ENCODE measurements at places on chromosomes 1 and 21.
A peak's percentile ranks its signal among the peaks of the same experiment; 100 is the strongest.

- peak; percentile 77 for DNase-seq
Observed at GRCh38 chr1:50969611-50970508, at the start of gene CDKN2C. TSS of gene CDKN2C (plus strand) at chr1:50970245. CDS start at chr1:50970369, 124 bp downstream.

DNA sequence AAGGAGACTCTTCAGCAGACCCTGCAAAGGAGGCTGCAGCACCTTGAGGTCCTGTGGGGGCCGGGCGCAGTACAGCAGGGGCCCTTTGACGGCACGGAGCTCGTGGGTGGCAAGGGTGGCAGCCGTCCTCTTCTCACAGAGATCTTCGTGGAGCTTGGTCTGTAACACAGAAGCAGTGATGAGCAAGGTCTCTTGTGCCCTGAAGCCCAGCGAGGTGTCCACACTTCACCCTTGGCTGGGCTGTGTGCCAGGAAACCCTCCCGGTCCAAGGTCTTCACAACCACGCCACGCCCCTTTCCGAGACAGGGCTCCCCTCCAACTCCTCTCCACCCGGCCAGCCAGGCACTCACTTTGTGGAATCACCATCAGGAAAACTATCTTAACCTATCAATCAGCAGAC is 11.3 kb downstream of the LRRC47 start:
- no peak for DNase-seq

DNA sequence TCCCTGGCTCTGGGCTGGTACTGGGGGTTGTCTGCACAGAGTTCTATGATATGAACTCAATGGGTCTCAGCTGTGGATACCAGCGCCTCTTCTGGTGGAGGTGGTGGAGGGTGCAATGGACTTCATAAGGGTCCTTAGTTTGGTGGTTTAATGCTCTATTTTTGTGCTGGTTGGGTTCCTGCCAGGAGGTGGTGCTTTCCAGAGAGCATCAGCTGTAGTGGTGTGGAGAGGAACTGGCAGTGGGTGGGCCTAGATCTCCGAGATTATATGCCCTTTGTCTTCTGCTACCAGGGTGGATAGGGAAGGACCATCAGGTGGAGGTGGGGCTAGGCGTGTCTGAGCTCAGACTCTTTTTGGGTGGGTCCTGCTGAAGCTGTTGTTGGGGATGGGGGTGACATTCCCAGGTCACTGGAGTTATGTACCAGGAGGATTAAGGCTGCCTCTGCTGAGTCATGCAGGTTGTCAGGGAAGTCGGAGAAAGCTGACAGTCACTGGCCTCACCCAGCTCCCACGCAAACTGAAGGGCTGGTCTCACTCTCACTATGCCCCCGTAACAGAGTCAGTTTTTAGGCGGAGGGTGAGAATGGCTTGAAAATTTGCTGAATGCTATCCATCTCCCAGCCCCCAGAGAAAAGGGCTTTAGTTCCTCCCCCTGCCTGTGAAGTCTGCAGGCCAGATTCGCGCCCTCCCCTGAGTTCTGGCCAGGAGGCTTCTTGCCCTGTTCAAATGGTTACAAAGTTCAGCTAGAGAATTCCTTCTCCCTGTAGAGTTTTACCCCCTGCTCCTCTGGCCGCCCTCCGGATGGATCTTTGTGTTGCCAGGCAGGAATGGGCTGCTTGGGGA is 902.9 kb downstream of the LTN1 start:
- no peak for DNase-seq

- peak; percentile 89 for DNase-seq
Observed at GRCh38 chr1:116418091-116418830, 45.2 kb downstream of the ATP1A1 start.

DNA sequence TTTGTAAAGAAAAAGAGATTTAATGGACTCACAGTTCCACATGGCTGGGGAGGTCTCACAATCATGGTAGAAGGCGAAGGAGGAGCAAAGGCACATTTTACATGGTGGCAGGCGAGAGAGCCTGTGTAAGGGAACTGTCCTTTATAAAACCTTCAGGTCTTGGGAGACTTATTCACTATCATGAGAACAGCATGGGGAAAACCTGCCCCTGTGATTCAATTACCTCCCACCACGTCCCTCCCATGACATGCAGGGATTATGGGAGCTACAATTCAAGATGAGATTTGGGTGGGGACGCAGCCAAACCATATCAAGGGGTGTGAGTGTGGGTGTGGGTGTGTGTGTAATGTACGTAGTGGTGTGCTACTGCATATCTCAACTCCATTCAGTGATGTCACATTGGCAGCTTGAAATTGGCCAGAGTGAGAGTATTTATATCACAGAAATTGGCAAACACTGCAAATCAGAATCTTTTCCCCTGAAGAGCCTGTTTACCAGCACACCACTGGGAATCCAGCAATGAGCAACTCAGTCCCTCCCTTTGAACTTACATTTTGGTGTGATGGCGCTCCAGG is 5.4 kb downstream of the ARHGEF10L start:
- no peak for DNase-seq

DNA sequence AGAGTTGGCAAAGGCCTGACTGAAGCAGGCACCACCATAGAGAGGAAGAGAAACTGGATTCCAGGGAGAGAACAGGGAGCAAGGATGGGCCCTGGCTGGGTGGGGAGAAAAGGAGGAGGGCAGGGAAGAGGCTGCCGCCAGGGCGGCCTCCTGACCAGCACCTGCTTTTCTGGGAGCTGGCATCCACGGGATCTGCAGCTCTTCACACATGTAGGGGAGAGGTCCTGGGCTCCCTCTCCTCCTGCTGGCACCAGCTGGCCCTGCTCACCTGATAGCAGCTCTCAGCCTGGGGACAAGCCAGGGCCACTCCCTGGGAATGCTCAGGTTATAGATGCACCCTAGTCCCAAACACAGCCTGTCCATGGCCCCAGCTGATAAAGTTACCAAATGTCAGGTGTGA is 39.9 kb downstream of the TEX35 start:
- no peak for DNase-seq

GRCh38 chr1:89381618-89382017 is 17.8 kb downstream of the GBP6 start:
- DNase-seq: no peak

Measured in GM03348 (cell line).